ENCODE measurements at places on chromosomes 4 and X.

- no peak overlapping the region for H3K4me3 ChIP-seq
- no peak overlapping the region for H3K27ac ChIP-seq
- no peak for DNase-seq
- H3K27me3 ChIP-seq = peaks cover 14% of the 10 kb centered on the region
- peaks cover 13% of the 10 kb centered on the region for H3K4me1 ChIP-seq
- H3K36me3 ChIP-seq = peaks cover 80% of the 10 kb centered on the region
These were observed 8.0 kb downstream of the SLIT2 start for GRCh38 chr4:20259707-20260106.

DNA sequence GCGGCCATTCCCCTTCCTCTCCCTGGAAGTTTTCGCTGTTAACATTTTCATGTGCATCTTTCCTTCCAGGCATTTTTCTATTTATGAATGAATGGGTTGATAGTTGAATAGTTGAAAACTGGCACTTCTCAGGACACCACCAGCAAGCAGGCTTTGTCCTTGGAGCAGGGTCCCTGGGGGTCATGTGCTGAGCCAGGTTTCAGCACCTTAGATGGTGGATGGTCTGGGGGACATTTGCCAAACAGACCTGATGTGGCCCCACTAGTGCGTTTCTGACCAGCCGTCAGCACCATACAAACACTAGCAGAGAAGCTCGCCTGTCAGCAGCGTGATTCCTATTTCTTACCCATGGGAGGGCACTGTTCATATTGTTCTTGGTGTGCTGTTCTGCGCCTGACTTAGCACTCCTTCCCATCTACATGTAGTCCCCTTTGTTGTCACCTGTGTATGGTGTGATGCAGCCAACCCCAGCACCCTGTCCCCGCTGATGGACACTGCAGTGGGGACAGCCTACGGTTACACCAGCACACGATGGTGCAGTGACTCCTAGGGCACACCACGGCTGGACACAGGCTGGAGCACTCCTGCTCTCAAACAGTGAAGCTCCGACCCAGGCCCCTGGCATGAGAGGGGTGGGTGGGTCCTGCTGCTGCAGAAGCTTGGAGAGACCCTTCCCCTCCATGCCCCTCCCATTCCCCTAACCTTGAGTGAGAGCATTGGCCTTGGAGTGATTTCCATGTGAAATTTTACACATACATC lies 27.2 kb upstream of the WFS1 start:
- H3K4me1 ChIP-seq = peaks cover 2% of the 10 kb centered on the region
- H3K36me3 ChIP-seq = no peaks in the 10 kb centered on the region
- H3K4me3 ChIP-seq = no peak overlapping the region
- no peak overlapping the region for H3K27ac ChIP-seq
- H3K27me3 ChIP-seq = no peaks in the 10 kb centered on the region
- no peak for DNase-seq

GRCh38 chrX:34300871-34301270 lies 168.8 kb upstream of the FAM47A start:
- H3K4me1 ChIP-seq = no peaks in the 10 kb centered on the region
- no peaks in the 10 kb centered on the region for H3K36me3 ChIP-seq
- H3K27ac ChIP-seq = no peak overlapping the region
- no peaks in the 10 kb centered on the region for H3K27me3 ChIP-seq
- DNase-seq = peak; percentile 2
- no peak overlapping the region for H3K4me3 ChIP-seq

- DNase-seq = no peak
- no peak overlapping the region for H3K27ac ChIP-seq
- H3K4me1 ChIP-seq = peaks cover 3% of the 10 kb centered on the region
- no peaks in the 10 kb centered on the region for H3K36me3 ChIP-seq
- no peaks in the 10 kb centered on the region for H3K27me3 ChIP-seq
These were observed 63.7 kb upstream of the RPL34 start for GRCh38 chr4:108556588-108557200.

- no peak overlapping the region for H3K4me3 ChIP-seq
- H3K27me3 ChIP-seq = no peaks in the 10 kb centered on the region
- peaks cover 3% of the 10 kb centered on the region for H3K4me1 ChIP-seq
These were observed 10.6 kb upstream of the CTSO start for GRCh38 chr4:155964016-155964891.

GRCh38 chrX:106898462-106898861 lies 4.7 kb downstream of the RIPPLY1 start:
- peaks cover 9% of the 10 kb centered on the region for H3K27me3 ChIP-seq
- no peak overlapping the region for H3K27ac ChIP-seq
- DNase-seq = peak; percentile 40
- no peak overlapping the region for H3K4me3 ChIP-seq
- H3K36me3 ChIP-seq = no peaks in the 10 kb centered on the region
- H3K4me1 ChIP-seq = peaks cover 4% of the 10 kb centered on the region

GRCh38 chr4:153731239-153731638 lies 28.6 kb downstream of the RNF175 start:
- DNase-seq = no peak
- H3K4me1 ChIP-seq = no peaks in the 10 kb centered on the region
- H3K4me3 ChIP-seq = no peak overlapping the region
- H3K27me3 ChIP-seq = no peaks in the 10 kb centered on the region
- H3K27ac ChIP-seq = no peak overlapping the region

DNA sequence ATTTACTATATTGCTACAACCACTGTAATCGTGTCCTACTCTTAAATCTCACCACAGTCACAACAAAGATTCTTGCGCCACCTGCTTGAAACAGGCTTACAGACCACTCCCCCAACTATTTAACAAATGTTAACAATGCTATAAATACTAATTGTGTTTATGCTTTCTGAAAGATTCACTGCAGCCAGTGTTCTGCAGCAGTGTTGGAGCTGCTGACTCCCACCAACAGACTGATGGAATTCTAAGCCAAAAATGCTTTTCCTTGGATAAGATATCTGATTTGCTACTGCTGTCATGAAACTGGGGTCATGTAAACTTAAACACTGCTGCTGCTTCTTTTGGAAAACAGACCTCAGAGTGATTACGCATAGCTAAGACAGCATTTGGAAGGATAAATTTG lies 244.2 kb upstream of the MAB21L2 start:
- peaks cover 5% of the 10 kb centered on the region for H3K4me1 ChIP-seq
- H3K27me3 ChIP-seq = no peaks in the 10 kb centered on the region
- H3K27ac ChIP-seq = no peak overlapping the region
- DNase-seq = no peak
- no peak overlapping the region for H3K4me3 ChIP-seq

DNA sequence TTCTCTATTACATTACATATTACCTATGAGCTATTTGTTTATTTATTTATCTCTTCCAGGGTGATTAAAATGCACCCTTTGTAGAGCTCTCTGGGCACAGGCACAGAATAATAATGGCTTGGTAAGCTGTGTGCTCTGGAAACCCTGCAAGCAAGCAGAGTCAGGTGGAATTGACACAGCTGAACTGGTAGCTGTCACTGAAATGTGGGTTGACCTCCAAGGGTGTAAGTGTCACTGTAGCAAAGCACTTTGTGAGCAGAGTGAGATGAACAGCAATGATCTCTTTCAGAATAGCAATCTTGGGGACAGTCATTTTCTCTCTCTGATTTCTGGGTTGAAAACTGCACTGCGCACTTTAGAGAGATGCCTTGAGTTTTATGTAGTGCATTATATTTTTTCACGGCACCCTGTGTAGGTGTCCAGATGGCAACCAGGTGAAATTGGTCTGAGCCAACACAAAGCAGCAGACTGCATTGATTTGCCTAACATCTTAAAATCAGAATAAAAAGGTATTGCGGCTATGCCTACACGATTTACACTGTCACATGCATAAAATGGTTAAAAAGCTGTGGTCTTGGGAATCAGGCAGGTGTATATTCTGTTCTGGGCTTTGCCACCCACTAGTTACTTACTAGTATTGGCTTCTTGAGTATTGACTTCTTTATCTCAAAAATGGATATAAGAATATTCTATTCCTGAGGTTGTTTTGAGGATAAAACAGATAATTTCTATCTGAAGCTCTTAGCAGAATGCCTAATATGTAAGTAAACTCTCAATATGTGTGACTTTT lies 450.3 kb downstream of the RAPGEF2 start:
- no peak overlapping the region for H3K4me3 ChIP-seq
- no peak for DNase-seq
- H3K36me3 ChIP-seq = no peaks in the 10 kb centered on the region

- no peak for DNase-seq
- no peaks in the 10 kb centered on the region for H3K4me1 ChIP-seq
- no peaks in the 10 kb centered on the region for H3K27me3 ChIP-seq
- H3K4me3 ChIP-seq = no peak overlapping the region
- H3K36me3 ChIP-seq = no peaks in the 10 kb centered on the region
These were observed 25.5 kb upstream of the EXOC1L start for GRCh38 chr4:55794053-55794452.
